ENCODE measurements at places on chromosomes 1 and 21. TPM values are rescaled to one million over a fixed set of nuclear protein-coding genes. Genes with fewer than 3 reads are reported as not detected.

DNA sequence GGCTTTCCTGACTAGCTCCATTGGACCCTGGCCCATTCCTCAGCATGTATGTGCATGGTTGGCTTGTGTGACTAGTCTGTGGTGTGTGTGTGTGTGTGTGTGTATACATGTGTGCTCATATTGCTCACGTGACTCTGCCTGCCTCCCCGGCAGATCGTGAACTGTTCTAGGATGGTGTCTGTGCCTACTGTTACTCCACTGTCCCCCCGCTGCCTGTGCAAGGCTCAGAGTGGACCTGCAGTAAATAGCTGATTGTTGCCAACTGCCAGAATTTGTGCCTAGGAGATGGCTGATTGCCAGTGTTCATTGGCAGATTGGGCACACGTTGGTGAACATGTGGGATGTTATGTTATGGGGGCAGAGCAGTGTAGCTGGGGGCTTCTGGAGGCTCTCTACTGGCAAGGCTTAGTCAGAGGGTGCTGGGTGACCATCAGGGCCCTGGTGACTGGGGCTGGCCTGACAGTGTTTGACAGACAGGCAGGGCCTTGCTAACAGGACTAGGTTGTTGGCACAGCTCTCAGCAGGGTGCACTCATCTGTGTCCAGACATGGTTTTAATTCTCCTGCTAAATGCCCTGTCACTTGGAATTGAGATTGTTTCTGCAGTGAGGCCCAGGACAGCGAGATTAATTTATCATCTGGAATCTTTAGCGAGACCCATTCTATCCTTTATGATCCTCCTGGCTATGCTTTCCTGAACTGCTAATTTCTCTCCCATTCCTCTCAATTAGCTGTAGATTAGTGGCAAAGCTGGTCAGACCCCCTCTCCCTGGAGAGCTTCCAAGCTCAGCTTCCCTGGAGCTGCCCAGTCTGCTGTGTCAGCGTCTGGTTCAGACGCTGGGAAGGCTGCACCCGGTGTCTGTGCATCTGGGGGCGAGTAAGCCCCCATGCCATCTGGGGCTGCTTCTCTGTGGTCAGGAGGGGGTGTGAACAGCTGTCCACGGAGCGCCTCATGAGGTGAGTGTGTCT, 20.8 kb downstream of the SLC6A17 start:
- DNase-seq, result no peak

LCE1E gene
- polyA plus RNA-seq, result 0.08 TPM

DNA sequence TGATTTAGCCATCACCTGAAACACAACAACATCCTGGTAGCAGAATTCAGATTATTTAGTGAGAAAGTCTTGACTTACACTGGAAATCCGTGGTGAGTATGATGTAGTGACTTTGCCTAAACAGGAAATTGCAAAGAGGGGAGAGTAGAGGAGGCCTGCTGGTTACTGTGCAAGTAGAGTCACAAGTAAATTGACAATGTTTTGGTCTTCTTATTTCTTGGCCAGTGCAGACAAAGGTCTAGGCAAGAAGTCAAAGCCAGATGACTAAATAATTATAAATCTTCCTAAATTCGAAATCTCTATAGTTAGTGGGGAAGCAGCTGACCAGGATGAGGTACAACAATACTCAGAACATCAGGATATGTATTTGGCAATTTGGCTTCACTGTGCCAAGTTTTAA, 159.5 kb upstream of the KCTD3 start:
- DNase-seq, result peak; percentile 51

DNA sequence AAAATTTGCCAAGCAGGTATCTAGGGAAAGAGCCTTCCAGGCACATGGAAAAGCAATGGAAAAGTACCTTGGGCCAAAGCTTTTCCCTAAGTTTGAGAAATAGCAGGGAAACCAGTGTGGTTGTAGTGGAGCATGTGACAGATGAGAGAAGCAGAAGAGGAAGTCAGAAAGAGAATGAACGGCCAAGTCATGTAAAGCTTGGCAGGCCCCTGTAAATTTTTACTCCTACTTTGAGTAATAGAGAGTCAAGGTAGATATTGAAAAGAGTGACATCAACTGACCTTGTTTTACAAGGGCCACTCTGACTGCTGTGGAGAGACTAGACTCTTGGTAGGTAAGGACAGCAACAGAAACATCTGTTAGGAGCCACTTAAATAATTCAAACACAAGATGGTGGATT, 180.9 kb upstream of the PRMT6 start:
- no peak for DNase-seq

DNA sequence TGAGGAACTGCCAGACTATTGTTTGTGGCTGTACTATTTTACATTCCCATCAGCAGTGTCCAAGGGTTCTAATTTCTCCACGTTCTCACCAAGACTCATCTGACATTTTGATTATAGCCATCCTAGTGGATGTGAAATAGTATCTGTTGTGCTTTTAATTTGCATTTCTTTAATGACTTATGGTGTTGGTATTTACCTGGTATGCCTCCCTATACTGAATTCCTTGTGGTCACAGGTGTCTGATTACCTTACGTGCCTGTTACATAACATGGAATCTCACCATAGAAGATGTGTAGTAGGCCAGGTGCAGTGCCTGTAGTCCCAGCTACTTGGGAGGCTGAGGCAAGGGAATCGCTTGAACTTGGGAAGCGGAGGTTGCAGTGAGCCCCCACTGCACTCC, 13.5 kb downstream of the ZYG11A start:
- DNase-seq, result no peak

DNA sequence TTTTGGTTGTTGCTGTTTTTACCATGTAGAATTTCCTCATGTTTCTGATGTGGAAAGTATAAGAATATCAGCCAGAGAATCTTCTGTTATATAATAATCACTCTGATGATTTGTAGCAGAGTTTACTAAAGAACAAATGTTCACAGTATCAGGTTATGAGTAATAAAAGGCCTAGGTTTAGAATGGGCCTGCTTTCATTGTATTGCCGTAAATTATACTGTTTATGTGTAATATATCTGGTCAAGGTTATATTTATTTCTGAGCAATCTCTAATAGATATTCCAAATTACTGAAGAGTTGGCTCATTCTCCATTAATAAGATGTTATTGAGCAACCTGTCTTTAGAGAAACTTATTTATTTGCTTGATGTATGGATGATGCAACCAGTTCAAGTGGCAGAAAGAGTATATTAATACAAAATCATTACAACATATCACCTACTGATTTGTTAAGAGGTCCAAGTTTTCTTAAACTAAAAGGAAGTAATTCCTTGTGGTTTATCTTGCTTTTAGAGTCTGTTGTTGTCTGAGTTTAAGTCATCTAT, 649.4 kb upstream of the CXADR start:
- no peak for DNase-seq

CBR3 gene
- 13.2 TPM for polyA plus RNA-seq

GRCh38 chr1:84757301-84757700, 67.0 kb upstream of the SSX2IP start:
- no peak for DNase-seq

GRCh38 chr1:8669606-8670335, 147.7 kb downstream of the RERE start:
- DNase-seq, result no peak

CYP4Z1 gene
- not detected for polyA plus RNA-seq

GRCh38 chr1:209383907-209384709, 199.4 kb upstream of the CAMK1G start:
- DNase-seq, result no peak

- DNase-seq, result no peak
These were observed 23.5 kb downstream of the PROK1 start for GRCh38 chr1:110474444-110474843.

GRCh38 chr1:207518608-207519236, 22.8 kb downstream of the CR1 start:
- DNase-seq, result no peak

LCE3D gene
- polyA plus RNA-seq, result not detected
